ENCODE measurements at places on chromosomes 16 and 17.

GRCh38 chr16:66695935-66696668, 441 bp downstream of the CMTM4 start:
- DNase-seq: peak; percentile 2

GRCh38 chr17:75047398-75048098, 523 bp downstream of the KCTD2 start:
- peak; percentile 25 for DNase-seq

DNA sequence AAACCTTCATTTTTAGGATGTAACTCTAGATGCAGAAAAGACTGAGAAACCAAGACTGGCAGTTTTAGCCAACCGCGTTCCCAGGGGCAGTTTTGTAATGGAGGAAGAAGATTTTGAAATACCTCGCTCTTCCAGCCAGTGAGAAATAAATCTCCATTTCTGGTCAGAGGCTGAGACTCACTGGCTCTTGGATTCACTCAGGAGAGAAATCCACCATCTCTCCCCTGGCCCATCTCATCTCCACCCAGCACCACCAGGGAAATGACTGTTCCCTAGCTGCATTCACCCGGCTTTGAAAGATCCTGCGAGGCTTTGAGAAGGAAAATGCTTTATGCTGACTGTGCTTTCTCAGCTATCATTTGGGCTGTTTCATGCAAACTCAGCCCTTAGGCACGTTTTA, 185.2 kb downstream of the SOX9 start:
- DNase-seq: no peak

- no peak for DNase-seq
Observed at GRCh38 chr17:49640556-49640955, 37.3 kb downstream of the SPOP start.

DNA sequence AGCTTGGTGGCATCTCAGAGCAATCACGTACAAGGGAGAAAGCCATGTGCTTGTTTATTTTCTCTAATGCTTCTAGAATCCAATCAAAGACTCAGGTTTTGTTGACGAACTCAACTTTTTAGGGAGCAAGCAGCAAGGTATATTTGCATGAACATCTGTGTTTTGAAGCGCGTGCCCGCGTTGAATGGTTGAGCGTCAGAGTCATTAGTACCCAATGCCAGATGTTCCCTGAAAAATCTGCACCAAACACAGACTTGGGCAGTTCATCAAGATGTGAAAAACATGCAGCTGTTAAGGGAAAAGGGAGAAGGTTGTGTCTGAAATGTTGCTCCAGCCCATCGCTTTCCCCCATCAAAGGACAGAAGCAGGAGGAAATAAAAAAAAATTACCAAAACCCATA, 170.4 kb downstream of the SNX29 start:
- DNase-seq: no peak

DNA sequence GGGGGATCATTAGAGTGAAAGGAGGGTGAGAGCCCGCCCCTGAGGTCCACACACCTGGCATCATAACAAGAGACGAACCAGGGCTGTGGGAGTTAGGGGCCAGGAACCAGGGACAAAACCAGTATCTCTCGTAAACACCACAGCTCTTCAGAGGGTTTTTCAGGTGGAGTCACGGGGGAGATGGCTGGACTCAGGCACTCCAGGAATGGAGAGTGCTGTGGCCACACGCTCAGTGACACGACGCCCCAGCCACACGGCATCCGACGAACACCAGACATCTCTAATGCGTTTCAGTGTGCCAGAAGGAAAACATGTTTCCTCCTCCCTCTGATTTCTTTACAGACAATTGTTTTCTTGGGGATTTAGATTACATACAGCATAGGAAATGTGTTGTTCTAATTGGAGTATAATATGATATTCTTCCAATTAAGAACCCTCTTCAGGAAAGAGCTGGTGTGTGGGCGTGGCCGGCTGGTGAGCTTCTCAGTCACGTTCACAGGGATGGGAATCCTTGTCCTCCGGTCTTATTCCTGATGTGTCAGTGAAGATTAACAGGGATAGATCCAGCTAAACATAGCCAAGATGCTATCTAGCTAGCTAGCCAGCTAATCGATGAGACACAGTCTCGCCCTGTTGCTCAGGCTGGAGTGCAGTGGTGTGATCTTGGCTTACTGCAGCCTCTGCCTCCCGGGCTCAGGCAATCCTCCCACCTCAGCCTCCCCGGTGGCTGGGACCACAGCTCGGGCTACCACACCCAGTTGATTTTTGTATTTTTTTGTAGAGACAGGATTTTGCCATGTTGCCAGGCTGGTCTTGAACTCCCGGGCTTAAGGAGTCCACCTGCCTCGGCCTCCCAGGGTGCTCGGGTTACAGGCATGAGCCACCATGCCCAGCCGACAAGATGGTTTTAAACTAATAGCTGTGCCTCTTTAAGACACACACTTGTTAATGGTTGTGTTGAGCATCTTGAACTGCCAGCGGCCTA, 98.6 kb downstream of the BANP start:
- no peak for DNase-seq

DNA sequence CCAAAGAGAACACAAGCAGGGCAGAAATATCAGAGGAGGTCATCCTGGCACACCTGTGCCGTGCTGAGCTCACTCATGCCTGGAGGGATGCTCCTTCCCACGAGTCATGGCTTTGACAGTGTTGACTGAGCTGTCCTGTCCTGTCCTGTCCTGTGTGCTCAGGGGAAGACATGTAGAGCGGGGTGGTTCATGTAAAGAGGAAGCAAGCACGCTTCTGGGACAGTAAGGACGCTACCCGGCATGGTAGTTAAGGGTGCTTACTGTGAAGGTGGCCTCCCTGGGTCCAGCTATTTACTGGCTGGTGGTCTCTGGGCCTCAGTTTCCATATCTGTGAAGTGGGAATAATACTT, 398 bp downstream of the LGALS9 start:
- DNase-seq: no peak

DNA sequence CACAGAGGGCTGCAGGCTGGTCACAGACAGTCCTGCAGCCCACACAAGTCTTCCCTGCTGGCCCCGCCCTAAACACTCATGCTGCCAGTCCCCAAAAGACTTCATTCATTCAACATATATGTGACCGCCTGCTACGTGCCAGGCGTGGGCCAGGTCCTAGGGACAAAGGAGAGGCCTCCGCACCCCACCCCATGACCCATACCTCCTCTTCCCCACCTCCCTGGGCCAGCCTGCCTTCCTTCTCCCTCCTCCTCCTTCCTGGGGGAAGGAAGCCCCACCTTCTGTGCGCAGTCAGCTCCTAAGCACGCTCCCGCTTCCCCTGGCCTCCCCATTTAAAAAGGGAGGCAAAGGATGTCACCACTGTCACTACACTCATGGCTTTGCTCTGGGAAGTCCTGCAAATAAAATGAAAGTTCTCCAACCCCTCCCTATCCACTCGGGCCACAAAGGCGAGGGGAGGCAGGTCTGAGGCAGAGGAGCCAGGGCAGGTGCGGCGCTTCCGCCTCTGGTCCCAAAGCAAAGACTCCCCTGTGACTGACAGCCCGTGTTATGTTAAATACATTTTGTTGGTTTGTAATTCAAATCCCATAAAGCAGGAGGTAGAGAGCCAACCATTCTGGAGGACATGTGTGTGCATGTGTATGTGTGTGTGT, 9.0 kb downstream of the DNAAF8 start:
- no peak for DNase-seq

DNA sequence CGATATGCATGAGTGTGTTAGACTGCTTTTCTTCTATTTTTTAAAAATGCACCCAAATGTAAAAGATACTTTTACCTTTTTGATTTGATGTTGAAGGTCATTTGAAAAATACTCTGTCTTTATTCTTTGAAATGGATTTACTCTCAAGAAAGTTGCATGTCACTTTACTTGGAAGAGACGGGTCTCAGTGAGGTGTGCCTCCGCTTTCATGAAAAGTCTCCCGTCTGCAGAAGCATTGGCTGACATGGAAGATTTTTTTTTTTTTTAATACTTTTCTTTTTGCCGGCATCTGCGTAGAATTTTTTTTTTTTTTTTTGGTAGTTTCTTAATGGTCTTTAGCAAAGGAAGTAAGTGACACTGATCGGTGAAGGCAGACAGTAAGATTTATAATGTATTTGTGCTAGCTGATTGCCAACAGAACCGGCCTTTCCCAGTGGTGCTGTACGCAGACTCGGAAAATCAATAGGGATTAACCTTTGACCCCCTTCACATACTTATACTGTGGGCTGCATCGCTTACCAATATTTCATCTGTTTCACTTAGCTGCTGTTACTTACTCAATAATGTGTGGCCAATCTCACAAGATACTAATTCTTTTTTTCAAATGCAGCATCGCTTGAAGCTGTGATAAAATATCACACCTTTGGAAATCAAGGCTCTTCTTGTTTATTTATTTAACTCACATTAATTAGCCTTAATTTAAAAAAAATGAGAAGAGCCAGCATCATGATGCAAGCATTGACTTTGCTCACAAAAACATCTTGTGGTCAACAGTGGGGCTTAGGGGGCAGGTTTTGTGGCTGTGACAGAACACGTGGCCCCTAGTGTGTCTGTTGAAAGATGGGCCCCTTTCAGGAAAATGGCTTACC, 383.9 kb downstream of the WWOX start:
- DNase-seq: no peak

GRCh38 chr17:39636927-39637736, at the start of gene STARD3:
STARD3 (plus strand) TSS chr17:39637144; CDS start chr17:39653532, 16,388 bp downstream.
- DNase-seq: peak; percentile 86

DNA sequence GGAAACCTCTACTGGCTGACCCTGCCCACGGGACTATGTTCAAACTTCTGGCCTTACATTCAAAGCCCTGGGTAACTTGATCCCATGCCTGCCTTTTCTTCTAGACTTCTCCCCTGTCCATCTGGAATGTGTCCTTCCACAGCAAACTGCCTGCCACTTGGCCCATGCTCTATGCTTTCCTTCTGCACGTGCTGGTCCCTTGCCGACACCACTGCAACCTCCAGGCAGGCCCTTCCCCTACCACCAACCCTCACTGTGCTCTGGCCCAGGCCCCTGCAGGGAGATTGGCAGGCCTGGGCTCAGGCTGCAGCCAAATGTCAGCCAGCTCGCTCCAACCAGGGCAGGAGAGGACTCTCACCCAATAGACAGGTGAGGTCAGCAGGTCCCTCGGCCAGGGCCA, 11.0 kb downstream of the HSD11B2 start:
- DNase-seq: no peak

DNA sequence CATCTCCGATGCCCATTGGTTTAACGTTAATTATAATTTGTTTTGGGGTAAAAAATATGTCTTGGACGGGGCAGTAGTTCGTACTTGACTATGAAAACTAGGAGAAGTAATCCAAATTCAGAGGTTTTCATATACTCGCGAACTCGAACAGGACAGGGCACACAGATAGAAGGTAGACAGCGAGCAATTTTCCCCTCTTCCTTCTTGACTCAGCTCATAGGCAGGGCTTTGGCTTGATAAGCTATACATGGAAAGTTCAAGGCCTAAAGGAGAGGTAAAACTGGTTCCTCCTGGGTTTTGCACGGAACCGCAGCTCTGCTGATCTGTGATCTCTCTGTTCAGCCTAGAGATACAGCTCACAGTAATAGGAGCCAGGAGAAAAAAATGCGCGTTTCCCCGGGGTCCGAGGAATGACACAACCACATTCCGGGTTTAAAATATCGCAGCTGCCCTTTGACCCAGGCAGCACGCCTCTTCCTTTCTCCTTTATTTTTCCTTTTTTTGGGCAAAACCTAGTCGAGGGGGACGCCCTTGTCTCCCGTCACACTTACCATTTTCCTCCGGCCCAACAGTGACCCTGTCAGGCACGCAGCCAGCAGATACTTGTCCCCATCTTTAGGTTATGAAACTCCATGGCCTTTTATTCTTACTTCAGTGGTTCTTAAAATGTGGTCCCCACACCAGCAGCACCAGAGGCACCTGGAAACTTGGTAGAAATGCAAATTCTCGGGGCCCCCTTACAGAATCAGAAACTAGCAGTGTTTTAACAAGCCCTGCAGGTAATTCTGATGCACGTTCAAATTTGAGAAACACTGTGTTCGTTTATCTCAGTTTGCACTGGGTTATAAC, 1.7 kb upstream of the LASP1 start:
- DNase-seq: no peak

- no peak for DNase-seq
Observed at GRCh38 chr17:74070998-74071679, 132.3 kb upstream of the RPL38 start.

- DNase-seq: no peak
Observed at GRCh38 chr16:7638306-7638705, 305.7 kb downstream of the RBFOX1 start.

Measured in stimulated activated CD4-positive, alpha-beta T cell treated with anti-CD3 and anti-CD28 coated beads, Interleukin-4, amount 100 ng/mL, for 4 hours (primary cell).